Activated CD4-positive, CD25-positive, alpha-beta regulatory T cell (primary cell): ENCODE measurements at places on chromosomes 12 and 14.

DNA sequence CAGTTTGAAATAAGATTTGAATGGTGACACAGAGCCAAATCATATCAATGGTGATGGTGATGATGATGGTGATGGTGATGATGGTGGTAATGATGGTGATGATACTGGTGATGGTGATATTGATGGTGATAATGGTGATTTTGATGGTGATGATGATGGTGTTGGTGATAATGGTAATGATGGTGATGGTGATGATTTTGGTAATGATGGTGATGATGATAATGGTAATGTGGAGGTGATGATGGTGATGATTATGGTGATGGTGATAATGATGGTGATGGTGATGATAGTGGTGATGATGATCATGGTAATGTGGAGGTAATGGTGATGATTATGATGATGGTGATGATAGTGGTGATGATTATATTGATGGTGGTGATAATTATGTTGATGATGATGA lies 311.9 kb upstream of the SFSWAP start:
- no peak for DNase-seq

DNA sequence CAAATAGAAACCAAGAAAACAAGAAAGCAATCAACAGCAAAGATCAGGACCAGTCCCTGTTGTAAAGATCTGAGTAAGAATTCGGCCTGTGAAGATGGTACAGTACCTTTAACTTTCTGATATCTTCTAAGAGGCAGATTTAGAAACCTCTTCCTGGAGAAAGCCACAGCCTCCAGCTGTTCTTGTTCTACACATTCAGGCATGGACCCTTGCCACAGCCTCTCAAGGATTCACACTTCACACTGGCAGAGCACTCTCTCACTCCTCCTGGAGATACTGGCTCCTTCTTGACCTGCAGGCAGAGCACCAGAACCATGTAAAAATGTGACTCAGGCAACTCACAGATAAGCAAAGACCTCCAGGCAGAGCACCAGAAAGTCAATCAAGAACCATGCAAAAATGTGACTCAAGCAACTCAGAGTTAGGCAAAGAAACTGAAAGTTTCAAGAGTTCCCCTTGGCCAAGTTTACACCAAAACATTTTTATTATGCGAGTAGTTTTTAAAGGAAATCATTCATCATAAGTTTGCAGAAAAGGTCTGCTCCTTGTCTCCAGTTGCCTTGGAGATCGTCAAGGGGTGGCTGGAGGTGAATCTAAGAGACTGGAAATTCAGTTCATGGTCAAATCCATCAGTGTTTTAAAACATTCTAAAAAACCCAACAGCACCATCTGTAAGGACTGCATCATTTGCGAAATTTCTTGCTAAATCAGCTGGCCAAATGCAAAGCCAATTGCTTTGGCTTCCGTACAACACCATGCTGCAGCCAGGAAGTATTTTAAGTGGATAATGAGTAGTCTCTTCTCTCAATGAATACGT lies 119.3 kb upstream of the MDM1 start:
- no peak for DNase-seq

GRCh38 chr12:64746663-64747062 lies 12.5 kb downstream of the GNS start:
- DNase-seq: no peak

DNA sequence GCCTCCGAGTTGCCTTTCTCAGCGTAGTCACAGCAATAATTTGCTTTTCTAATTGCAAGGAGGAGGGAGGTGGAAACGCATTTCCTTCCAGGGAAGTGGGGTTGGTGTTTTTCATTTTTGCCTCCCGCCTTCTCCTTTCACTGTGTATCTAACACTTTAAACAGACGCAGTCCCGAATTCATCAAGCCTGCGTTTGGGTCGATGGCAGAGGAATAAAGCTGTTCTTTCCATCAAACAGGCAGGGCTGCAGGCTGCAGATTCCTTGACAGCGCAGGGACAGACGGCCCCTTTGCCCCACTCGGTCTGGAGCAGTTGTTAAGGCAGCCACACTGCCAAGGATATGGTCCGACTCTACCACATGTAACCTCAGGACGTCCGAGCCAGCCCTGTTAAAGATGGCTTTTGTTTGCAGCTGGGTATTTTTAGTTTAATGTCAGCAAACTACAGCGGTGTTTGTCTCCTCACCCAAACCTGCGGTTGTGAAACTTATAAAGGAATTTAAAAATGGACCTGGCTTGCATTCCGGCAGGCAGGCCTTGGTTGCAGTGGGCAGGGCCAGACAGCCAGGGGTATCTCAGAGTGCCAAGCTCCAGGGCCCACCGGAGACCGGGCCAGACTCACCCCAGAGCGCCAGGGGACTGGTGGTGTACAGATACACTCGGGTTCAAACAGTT lies 2.1 kb downstream of the CHST11 start:
- no peak for DNase-seq

DNA sequence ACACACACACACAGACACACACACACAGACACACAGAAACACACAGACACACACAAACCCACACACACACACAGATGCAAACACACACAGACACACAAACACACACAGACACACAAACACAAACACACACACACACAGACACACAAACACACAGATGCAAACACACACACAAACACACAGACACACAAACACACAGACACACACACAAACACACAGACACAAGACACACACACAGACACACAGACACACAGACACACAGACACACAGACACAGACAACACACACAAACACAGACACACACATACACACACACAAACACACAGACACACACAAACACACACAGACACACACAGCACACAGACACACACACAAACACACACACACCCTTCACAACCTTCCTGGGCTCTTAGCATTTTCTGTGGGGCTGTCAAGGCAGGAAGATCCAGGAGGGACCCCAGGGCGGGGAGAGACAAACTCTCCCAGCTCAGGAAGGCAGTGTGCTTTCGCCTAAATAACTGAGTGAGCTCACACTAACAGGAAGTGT lies 24.2 kb upstream of the INF2 start:
- no peak for DNase-seq

GRCh38 chr14:67646131-67646530 lies 26.4 kb downstream of the ARG2 start:
- no peak for DNase-seq

- no peak for DNase-seq
Observed at GRCh38 chr12:49967777-49968250, 4.9 kb upstream of the AQP6 start.

GRCh38 chr14:92902726-92903125 lies 20.2 kb upstream of the CHGA start:
- DNase-seq: no peak

DNA sequence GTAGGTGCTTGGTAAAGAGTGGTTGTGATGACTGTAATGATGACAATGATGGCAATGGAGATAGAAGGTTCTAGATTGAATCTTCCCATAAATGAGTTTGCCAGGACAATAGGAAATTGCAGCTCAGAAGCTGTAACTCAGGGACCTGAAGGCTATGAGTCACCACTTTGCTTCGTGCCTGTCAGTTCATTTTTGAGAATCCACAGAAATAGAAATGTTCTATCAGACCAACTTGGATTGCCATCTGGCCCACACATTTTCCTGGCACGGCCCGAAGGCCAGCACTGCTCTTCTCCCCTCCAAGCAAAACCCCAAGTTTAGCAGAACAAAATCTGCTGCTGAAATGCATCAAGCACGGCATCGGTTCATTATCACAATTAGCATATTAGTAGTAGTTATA lies 1127.0 kb downstream of the BCL11B start:
- no peak for DNase-seq

DNA sequence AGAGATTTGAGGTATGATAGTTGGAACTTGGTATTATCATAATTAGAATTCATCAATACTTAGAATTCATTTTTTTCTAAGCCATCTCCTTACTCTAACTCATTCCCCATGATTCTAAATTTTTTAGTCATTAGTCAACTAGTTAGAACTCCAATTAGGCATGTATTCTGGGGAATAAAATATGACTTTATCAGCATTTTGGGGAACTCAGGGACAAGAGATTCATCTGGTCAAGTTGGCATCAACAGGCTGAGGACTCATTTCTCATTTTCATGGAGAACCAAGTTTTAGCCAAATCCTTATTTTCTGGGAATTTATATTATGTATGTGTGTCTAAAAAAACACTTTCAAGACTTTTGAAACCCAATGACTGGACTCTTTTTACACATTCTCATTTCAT lies 29.2 kb downstream of the DIP2B start:
- DNase-seq: no peak

- no peak for DNase-seq
Observed at GRCh38 chr14:65433646-65434045, 21.1 kb downstream of the FUT8 start.
